PC-3 (cell line): ENCODE measurements at places on chromosomes 3 and 15. TPM values are rescaled to one million over a fixed set of nuclear protein-coding genes. Genes with fewer than 3 reads are reported as not detected.

CFAP100 gene
- total RNA-seq, result not detected in 2 replicates

GREM1 gene
- 0.58 and 1.6 TPM in 2 replicates for total RNA-seq

ARPP21 gene
- total RNA-seq, result not detected in 2 replicates

AP3B2 gene
- 0.47 TPM in 1 of 2 replicates, not detected in the other for total RNA-seq

SNX33 gene
- 16.2 and 16.8 TPM in 2 replicates for total RNA-seq

TIGIT gene
- total RNA-seq, result not detected in 2 replicates

KLHL40 gene
- not detected in 2 replicates for total RNA-seq

HDC gene
- not detected in 2 replicates for total RNA-seq

FSD2 gene
- total RNA-seq, result not detected in 2 replicates

TMEM158 gene
- 80.6 and 82.9 TPM in 2 replicates for total RNA-seq

NOX5 gene
- total RNA-seq, result 237 and 339 TPM in 2 replicates

STAB1 gene
- total RNA-seq, result 0.33 TPM in 1 of 2 replicates, not detected in the other

TEX55 gene
- total RNA-seq, result 0.33 TPM in 1 of 2 replicates, not detected in the other

TP63 gene
- 0.23 and 0.29 TPM in 2 replicates for total RNA-seq

GOLGA6A gene
- total RNA-seq, result not detected in 2 replicates

WDR5B gene
- total RNA-seq, result 3.1 and 4.0 TPM in 2 replicates
